Natural killer cell (primary cell): ENCODE measurements at places on chromosomes 13 and 19. TPM values are rescaled to one million over a fixed set of nuclear protein-coding genes. Genes with fewer than 3 reads are reported as not detected.

GRCh38 chr19:40246292-40247073 lies 20.0 kb upstream of the CCNP start:
- H3K4me1 ChIP-seq = no peaks in the 10 kb centered on the region
- peaks cover 21% of the 10 kb centered on the region for H3K36me3 ChIP-seq
- no peaks in the 10 kb centered on the region for H3K27me3 ChIP-seq
- H3K4me3 ChIP-seq = no peak overlapping the region

GRCh38 chr19:55855160-55855559 lies 18.8 kb downstream of the NLRP4 start:
- H3K4me1 ChIP-seq = peaks cover 4% of the 10 kb centered on the region
- H3K27ac ChIP-seq = no peak overlapping the region
- no peaks in the 10 kb centered on the region for H3K36me3 ChIP-seq

DNA sequence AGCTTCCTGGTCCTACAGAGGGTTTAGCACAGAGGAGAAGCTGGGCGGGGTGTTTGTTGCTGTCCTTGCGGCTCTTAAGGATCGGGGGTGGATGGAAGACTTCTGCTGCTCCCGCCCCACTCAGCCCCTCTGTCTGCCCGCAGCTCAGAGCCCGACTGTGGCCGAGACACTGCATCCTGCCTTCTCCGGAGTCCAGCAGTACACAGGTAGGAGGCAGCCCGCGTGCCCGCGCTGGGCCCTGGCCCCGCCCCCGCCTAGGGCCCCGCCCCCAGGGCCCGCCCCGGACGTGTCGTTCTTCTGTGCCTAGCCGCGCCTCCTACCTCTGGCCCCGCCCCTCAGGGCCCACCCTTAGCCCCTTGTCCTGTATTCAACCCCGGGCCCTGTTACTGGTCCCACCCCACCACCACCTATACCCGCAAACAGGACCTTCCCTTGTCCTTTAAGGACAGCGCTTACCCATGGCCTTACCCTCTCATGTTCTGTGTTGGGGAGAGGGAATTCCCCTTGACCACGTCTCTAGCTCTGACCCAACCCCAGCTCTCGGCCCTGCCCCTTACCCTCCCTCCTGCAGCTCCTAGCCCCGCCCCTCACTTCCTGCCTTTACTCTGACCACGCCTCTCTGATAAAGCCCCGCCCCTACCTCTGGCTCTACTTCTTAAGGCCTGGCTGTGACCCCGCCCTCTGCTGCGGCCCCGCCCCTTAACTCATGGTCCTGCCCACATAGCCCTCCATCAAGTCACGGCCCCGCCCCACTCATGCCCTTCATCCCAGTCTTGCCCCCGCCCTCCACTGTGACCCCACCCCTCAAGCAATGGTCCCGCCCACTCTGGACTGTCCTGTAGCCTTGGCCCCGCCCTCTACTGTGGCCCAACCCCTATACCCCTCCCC lies 60.5 kb downstream of the CELF5 start:
- no peak overlapping the region for H3K4me3 ChIP-seq
- no peaks in the 10 kb centered on the region for H3K36me3 ChIP-seq
- DNase-seq = peak; percentile 75

DNA sequence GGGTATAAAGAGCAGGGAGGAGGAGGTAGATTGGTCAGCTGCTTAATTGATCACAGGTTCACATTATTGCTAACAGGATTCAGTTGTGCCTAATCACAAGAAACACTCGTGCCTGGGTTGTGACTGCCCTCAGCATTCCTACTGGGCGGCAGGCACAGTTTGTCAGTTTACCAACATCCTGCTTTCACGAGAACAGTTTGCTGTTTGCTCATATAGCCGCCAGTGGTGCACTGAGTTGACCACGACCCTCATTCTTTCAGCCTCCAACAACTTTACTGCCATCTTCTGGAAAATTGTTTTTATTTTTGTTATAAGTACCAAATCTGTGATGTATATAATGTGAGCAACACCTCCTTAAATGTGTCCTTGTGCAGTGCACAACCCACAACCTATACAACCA lies 16.2 kb upstream of the IFT88 start:
- no peaks in the 10 kb centered on the region for H3K27me3 ChIP-seq
- no peak for DNase-seq
- no peaks in the 10 kb centered on the region for H3K36me3 ChIP-seq
- H3K4me3 ChIP-seq = no peak overlapping the region
- H3K27ac ChIP-seq = no peak overlapping the region

DNA sequence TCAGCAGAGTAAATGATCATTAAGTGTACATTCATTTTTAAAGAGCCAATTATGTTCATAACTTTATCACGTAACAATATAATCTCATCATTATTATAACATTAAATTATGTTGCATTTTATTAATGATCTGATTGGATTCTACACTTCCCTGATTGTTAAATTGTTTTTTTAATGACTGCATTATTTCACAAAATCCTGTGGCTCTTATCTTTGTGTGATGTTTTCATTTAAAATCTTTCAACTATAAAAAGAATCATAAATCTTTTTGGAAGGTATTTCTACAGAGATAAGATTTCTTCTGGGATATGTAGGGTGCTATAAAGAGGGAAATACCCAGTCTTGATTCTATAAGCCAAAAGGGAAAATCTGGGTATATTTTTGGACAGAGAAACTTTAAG lies 101.7 kb downstream of the ZIC5 start:
- no peak for DNase-seq
- no peaks in the 10 kb centered on the region for H3K4me1 ChIP-seq
- H3K36me3 ChIP-seq = no peaks in the 10 kb centered on the region
- H3K27ac ChIP-seq = no peak overlapping the region
- no peak overlapping the region for H3K4me3 ChIP-seq

DNA sequence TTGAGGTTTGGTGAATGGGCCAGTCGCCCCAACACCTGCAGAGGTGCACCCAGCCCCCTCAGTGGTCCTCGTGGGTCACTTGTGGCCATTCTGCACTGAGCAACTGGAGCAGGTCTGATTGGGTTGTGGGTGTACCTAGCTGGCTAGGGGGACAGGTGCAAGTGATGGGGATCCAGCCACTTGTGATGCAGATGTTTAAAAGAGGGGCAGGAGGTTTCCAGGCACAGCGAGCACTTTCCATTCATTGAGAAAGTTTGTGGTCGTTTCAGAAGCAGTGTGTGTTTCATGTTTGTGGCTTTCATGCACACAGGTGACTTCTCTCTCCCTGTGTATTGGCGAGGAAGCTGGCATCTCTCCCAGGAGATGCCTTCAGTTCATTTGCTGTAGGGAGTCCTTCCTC lies 34.7 kb downstream of the TSSK6 start:
- peaks cover 25% of the 10 kb centered on the region for H3K36me3 ChIP-seq
- peaks cover 46% of the 10 kb centered on the region for H3K4me1 ChIP-seq
- no peak overlapping the region for H3K27ac ChIP-seq
- no peaks in the 10 kb centered on the region for H3K27me3 ChIP-seq
- no peak for DNase-seq

- no peaks in the 10 kb centered on the region for H3K4me1 ChIP-seq
- H3K27ac ChIP-seq = no peak overlapping the region
- H3K27me3 ChIP-seq = no peaks in the 10 kb centered on the region
- DNase-seq = no peak
Measured at GRCh38 chr13:30241532-30241931, 65.8 kb downstream of the KATNAL1 start.

- peak; percentile 46 for DNase-seq
- H3K36me3 ChIP-seq = no peaks in the 10 kb centered on the region
- H3K4me1 ChIP-seq = peaks cover 29% of the 10 kb centered on the region
- peak overlapping the region; percentile 40 for H3K27ac ChIP-seq
- H3K27me3 ChIP-seq = no peaks in the 10 kb centered on the region
- H3K4me3 ChIP-seq = no peak overlapping the region
Measured at GRCh38 chr19:2032296-2032941, 16.9 kb upstream of the BTBD2 start.

GRCh38 chr19:53892981-53893325 lies 11.0 kb downstream of the PRKCG start:
- no peak for DNase-seq
- H3K4me1 ChIP-seq = peaks cover 6% of the 10 kb centered on the region
- no peaks in the 10 kb centered on the region for H3K36me3 ChIP-seq
- no peak overlapping the region for H3K27ac ChIP-seq

DNA sequence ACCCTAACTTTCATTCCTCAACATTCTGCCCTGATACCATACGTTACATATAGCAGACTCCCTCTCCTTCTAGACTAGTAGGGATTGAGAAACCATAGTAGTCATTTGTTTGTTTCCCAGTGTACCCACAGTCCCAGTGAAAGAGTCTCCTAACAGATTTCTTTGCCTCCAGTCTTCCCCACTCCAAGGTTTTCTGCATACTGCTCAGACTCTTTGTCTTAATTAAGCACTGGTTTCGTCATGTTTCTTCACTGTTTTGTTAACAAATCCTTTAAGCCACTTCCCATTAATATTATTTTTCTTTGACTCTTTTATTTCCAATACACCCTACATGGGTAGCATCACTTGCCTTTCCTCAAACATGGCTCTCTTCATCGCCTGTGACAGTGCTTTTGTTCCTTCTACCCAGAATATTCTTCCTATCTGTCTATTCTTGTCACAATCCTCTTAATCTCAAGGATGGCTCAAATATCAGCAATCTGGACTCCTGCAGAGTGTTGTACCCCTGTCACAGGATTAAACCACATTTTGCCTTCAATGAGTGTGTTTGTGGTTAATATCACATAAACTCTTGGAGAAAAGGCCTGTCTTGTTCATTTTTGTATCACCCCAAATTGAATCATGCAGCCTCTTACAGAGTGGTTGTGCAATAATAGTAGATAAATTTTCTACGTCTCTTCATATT lies 92.7 kb upstream of the KLF12 start:
- no peaks in the 10 kb centered on the region for H3K36me3 ChIP-seq
- peaks cover 2% of the 10 kb centered on the region for H3K27me3 ChIP-seq
- no peak for DNase-seq
- no peak overlapping the region for H3K27ac ChIP-seq
- H3K4me1 ChIP-seq = peaks cover 3% of the 10 kb centered on the region
- H3K4me3 ChIP-seq = no peak overlapping the region

DNA sequence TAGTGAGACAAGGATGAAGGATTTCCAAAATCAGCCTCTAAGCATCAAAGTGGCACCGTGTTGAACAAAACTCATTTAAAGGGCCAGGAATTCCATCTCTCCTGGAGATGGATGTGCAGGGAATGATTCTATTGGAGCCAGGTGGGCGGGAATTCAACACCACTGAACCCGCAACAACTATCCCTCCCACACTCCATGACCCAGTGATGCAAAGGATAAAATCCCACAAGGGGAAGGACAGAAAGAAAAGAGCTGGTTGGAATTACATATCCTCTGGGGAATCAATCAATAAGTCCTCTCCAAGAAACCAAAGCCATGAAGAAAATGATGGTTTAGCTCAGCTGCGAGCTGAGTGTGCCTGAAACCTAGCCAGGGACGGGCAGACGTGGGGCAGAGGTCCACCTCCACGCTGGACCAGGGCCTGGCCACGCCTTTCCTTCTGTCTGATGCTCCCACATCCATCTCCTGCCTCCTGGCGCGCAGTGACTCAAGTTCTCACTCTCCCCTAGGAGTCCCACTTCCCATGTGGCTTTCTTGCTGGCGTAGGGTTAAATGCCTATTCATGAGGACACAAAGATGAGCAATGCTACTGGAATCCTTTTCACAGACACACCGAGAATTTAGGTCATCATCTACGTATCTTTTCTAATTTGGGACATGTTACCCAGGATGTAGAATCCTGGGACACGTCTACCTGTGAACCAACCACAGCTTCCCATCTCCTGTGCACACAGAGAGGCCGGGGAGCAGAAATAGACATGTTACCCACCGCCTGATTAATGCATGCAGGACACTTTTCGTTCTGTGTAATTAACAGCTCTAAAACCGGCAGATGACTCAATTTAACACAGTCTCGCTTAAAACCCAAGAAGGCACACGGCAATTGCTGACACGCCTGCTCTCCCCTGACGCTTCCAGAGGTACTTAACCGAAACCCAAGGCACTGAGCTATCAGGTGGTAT lies 48.6 kb downstream of the PEPD start:
- no peak for DNase-seq
- H3K36me3 ChIP-seq = peaks cover 8% of the 10 kb centered on the region
- no peak overlapping the region for H3K27ac ChIP-seq
- no peaks in the 10 kb centered on the region for H3K4me1 ChIP-seq

- no peak overlapping the region for H3K4me3 ChIP-seq
- no peak overlapping the region for H3K27ac ChIP-seq
- H3K36me3 ChIP-seq = no peaks in the 10 kb centered on the region
Measured at GRCh38 chr19:4636761-4637160, 2.6 kb upstream of the TNFAIP8L1 start.

GRCh38 chr13:83883061-83883523 lies 818 bp upstream of the SLITRK1 start:
- no peak overlapping the region for H3K4me3 ChIP-seq
- DNase-seq = no peak
- H3K27me3 ChIP-seq = peaks cover 30% of the 10 kb centered on the region
- H3K4me1 ChIP-seq = no peaks in the 10 kb centered on the region

DNA sequence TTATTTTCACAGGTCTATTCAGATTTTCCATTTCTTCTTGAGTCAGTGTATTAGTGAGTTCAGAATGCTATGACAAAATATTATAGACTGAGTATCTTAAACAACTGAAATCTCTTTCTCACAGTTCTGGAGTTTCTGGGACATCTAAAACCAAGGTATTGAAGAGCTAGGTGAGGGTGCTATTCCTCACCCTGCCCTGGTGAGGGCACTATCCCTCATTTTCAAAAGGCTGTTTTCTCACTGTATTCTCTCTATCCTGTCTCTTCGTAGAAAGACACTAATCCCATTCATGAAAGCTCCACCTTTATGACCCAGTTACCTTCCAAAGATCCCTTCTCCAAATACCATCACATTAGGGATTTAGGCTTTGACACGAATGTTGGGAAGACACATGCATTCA lies 1617.1 kb downstream of the PCDH9 start:
- no peaks in the 10 kb centered on the region for H3K36me3 ChIP-seq
- H3K4me3 ChIP-seq = no peak overlapping the region
- no peak overlapping the region for H3K27ac ChIP-seq
- DNase-seq = no peak
- no peaks in the 10 kb centered on the region for H3K4me1 ChIP-seq

DNA sequence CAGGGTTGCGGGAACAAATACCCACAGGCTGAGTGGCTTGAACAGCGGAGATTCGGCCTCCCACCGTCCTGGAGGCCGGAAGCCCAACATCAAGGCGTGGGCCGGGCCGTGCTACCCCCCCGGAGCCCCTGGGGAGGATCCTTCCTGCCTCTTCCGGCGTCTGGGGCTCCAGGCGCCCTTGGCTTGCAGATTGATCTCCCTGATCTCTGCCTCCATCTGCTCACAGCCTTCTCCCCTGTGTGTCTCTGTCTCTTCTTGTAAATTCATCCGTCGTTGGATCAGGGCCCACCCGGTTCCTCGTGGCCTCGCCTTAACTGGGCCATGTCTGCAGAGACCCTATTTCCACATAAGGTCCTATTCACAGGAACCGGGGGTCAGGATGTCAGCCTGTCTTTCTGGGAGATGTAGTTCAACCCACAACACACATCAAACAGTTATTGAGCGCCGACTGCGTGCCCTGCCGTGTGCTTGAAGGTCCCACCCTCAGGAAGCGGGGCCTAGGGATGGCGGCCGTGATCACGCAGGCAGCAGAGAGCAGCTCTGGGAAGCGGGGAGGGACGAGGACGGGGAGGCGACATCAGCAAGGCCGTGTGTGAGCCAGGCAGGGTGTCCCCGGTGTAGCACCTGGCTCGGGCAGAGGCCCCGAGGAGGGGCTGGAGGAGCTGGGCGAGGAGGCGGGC lies 21.3 kb downstream of the HCN2 start:
- no peaks in the 10 kb centered on the region for H3K36me3 ChIP-seq
- peak overlapping the region; percentile 37 for H3K4me3 ChIP-seq
- DNase-seq = peak; percentile 83
- H3K27me3 ChIP-seq = peaks cover 4% of the 10 kb centered on the region
- peak overlapping the region; percentile 74 for H3K27ac ChIP-seq

ZNF442 gene
- 3.4 TPM for total RNA-seq

RHPN2 gene
- not detected for total RNA-seq

POSTN gene
- total RNA-seq = not detected
